ENCODE measurements at places on chromosomes 16 and 17.

DNA sequence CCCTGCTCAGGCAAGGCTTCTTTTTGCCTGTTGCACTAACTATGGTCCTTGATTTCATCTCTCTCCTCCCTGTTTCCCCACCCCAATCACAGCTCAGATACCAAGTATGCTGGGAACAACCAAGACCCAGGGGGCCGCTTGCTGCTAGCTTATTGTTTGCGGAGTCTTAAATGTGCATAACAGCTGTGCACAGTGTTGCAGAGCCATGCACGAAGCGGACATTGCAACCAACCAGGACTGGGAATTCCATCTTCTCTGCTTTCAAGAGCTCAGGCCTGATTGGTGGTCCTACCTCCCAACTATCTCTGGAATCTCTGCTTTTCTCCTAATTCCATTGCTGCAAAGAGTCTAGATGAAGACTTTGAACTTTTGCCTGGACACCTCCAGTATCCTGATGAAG lies 281.3 kb upstream of the TNRC6C start:
- DNase-seq, result peak; percentile 23

DNA sequence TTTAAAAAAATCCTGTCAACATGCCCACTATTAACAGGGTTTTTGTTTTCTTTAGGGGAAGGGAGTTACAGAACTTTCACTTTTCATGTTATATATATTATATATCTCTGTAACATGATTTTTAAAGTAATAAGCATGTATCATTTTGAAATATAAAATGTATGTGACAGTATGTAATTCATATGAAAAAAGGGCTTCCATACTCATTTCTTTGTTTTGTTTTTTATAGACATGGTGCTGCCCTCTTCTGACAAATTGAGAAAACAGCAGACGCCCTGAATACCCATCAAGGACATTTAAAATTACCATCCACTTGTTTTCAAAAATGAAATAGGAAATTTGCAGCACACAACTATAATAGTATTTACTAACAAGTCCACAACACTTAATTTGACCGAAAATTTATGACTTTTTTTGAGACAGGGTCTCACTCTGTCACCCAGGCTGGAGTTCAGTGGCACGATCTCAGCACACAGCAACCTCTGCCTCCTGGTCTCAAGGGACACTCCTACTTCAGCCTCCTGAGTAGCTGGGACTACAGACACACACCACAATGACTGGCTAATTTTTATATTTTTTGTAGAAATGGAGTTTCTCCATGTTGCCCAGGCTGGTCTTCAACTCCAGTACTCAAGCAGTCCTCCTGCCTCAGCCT lies 30.4 kb downstream of the CFDP1 start:
- DNase-seq, result peak; percentile 22

DNA sequence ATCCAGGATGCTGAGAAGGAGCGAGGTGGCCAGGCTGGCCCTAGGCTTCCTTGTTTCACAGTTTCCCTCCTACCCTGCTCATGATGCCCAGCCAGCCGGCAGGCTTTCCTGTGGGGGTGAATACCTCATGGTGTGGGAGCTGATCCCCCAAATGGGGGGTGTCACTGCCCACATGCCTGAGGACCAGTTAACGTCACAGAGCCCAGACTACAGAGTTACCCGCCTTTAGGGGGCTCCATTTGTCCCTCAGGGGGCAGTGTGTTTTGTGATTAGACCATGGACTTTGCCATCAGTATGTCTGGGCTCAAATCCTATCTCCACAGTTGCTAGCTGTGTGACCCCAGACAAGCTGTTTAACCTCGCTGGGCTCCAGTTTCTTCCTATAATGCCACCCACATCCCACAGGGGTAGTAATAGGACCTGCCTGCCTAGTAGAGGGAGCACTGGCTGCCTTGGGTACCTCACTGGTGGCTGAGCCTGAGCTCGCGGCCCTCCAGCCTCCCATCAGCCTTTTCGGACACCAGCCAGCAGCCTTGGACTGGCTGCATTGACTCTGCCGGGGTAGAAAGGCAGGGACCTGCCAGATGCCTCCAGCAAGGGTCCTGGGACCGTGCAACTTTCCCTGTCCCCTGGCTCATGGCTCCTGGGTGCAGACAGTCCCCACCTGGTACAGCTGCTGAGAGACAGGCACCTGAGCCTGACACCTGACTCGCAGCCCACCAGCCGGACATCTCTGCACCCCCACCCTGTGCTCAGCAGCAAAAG lies 87.5 kb upstream of the GSE1 start:
- no peak for DNase-seq

- DNase-seq, result no peak
These were observed 79.0 kb downstream of the HAPSTR1 start for GRCh38 chr16:9170470-9170869.

DNA sequence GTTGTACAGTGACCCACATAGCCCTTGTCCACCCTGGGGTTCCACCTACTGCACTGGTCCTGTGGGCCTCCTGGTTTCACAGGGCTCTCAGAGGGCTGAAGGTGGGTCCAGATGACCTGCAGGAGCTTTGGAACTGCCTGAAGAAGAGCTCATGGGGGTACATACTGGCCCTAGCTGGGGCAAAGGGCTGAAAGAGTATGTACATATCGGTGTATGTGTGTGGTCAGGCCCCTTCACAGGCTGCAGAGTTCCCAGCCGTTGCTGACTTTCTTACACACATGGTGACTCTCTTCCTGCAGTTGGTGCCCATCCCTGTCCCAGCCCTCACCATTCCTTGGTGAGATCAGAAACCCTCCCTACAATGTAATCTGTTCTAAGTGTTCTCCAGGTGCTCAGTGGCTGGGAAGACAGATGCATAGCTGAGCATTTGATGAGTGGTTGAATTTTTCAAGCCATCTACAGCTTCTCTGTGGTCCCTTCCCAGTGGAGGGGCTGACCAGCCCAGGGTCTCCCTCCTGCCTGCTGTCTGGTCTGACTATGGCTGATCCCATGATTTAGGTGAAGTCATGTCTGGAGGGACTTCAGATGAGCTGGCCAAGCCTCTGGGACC lies 2.4 kb upstream of the NFATC3 start:
- no peak for DNase-seq

DNA sequence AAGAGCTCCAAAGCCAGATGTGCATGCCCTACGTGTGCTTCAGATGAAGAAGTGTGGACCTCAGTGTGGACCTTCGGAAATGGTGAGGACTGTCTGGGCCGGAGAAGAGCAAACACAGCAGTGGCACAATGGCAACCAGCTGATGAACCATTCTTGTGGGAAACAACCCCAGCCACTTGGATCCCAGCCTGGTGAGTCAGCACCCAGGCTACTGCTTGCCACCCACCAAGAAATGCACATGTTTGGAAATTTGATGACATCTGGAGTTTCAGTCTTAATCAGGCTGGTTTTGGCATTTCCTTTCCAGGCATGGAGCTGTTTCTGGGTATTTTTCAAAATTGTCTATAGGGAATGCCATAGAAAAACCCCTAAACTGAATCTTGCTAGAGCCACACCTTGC lies 42.7 kb downstream of the DYNLRB2 start:
- DNase-seq, result peak; percentile 44

DNA sequence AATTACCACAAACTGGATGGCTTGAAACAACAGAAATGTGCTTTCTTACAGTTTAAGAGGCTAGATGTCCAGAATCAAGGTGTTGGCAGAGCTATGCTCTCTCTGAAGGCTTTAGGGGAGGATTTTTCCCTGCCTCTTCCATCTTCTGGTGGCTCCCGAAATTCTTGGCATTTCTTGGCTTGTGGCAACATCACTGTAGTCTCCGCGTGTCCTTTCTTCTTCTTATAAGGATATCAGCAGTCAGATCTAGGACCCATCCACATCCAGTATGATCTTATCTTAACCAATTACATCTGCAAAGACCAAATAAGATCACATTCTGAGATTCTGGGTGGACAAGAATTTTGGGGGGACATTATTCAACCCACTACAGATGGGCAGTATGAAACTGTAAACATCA lies 119.2 kb upstream of the PMFBP1 start:
- peak; percentile 85 for DNase-seq

- peak; percentile 14 for DNase-seq
These were observed 58.7 kb downstream of the TANC2 start for GRCh38 chr17:63024716-63025115.

- no peak for DNase-seq
These were observed 5.7 kb downstream of the TK2 start for GRCh38 chr16:66544016-66544757.

GRCh38 chr17:3035256-3035967 lies 28.0 kb downstream of the OR1D5 start:
- no peak for DNase-seq

DNA sequence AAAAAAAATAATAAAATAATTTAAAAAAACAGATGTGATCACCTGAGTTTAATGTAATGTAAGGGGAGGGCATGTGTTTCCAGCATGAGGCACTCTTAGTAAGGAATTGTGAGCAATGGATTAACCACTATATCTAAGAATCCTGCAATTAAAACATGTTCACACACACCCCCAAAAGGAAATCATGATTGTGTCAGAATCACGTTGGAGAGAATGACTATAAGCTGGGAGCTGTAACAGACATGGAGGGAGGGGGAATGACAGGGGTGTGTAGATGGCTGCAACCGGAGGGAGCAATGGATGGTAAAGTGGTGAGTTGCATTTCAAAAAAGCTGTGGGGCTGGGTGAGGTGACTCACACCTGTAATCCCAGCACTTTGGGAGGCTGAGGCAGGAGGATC lies 13.6 kb upstream of the CCL22 start:
- no peak for DNase-seq

DNA sequence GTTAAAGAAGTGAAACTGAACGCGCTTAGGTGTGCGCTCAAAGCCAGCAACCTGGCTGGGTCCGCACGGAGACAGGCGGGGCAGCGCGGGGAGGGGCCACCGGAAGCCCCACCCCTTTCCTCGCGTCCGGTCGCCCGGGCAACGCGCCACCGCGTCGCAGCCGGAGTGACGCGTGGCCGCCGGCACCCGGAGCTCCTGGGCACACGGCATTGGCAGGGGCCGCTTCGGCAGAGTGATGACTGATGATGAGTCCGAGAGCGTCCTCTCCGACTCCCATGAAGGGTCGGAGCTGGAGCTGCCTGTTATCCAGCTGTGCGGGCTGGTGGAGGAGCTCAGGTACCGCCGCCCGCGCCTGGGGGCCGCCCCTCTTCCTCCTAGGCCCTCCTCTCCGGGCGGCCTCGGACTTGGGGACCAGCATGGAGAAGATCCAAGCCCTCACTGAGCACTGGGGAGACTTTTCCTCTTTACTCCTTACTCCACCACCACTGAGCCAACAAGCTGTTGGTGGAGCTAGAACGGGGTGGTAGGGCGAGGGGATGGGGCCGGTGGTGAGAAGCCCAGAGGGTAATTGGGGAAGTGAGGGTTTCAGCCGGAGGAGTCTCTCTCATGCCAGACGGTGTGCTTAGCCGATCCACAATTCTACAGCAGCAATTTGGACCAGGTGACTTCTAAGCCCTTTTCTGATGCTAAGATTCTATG lies 44.9 kb downstream of the PRSS54 start:
- DNase-seq, result peak; percentile 31

GRCh38 chr17:61452301-61453290 lies at the start of gene TBX4:
TBX4 (plus strand) TSS chr17:61452422; CDS start chr17:61456491, 4,069 bp downstream.
- no peak for DNase-seq

- no peak for DNase-seq
These were observed 43.7 kb upstream of the TNRC6A start for GRCh38 chr16:24685539-24686432.

- DNase-seq, result no peak
These were observed 219.6 kb upstream of the N4BP1 start for GRCh38 chr16:48829336-48830310.

GRCh38 chr16:70512456-70512855 lies 10.9 kb downstream of the COG4 start:
- no peak for DNase-seq

DNA sequence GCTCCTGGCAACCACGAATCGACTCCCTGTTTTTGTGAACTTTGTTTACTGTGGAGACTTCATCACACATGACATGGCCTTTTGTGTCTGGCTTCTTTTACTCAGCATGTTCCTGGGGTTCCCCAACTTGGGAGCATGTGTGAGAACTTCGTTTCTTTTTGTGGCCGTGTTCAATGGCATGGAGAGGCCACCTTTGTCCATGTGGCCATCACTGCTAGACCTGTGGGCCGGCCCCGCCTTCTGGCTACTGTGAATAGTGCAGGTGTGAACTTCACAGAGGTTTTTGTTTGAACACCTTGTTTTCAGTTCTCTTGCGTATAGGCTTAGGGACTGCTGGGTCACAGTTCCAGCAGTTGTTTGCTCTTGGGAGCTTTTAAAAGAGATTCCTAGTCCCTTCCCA lies 5.7 kb upstream of the SLC38A8 start:
- DNase-seq, result no peak

GRCh38 chr17:69451416-69452394 lies 37.2 kb downstream of the MAP2K6 start:
- no peak for DNase-seq

DNA sequence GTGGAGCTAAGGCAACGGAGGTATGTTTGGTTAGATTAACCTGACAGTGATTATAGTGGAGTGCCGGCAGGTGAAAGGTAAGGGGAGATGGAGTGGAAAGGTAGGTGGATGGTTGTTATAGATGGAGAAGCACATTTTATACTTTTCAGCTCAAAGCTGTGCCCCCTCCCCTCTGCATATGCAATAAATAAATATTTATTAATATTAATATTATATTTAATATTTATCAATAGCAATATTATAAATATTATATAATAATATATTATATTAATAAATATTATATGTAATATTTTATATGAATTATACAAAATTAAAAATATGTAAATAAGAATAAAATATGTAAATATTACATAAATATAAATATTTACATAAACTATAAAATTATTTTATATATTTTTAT lies 70.0 kb downstream of the WSCD1 start:
- no peak for DNase-seq

DNA sequence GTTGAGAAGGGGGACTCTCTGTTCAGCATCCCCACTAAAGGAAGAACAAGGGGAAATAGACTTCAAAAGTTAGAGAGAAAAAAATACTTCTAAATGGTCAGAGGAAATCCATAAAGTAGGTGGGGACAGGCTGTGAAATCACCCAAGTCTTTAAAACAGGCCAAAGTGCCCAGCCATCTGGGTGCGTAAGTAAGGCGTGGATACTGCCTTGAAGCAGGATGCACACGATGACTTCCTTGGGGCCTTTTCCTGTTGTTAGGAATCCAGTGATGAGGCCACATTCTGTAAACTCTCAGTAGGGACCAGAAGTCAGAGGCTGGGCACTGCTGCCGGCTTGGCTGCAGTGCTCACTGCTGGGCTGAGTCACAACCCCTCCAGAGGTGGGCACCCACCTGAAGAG lies 9.2 kb downstream of the AXIN2 start:
- no peak for DNase-seq

- no peak for DNase-seq
These were observed 4.9 kb upstream of the CIAO3 start for GRCh38 chr16:745739-746138.
